T-cell (primary cell): ENCODE measurements at places on chromosomes 16 and 17. TPM values are rescaled to one million over a fixed set of nuclear protein-coding genes. Genes with fewer than 3 reads are reported as not detected.

Gene PPP1R27
- total RNA-seq = not detected

Gene PPM1E
- total RNA-seq = not detected

Gene FOXJ1
- total RNA-seq = 1.7 TPM

Gene ZNF213
- 15.4 TPM for total RNA-seq

Gene SOX8
- total RNA-seq = 4.7 TPM

Gene SLC47A1
- not detected for total RNA-seq

Gene DNAH9
- not detected for total RNA-seq

- no peak for DNase-seq
These were observed 27.8 kb downstream of the PIPOX start for GRCh38 chr17:29070781-29071180.

DNA sequence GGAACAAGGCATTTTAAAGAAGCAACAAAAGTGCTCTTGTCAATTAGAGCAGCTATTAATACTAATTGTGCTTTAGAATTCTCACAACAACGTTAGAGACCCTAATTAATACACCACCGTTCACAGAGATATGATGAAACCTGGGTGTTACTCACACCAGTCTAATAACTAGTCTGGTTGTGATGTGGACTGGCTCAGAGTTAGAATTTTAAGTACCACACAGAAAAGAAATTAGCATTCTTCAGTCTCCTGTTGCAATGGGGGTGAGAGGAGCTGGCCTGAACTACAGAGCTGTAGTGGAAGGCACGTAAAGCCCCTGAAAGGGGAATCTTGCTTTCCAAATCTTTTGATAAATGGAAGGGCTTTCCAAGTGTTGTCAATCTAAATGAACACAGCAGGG is 240.8 kb upstream of the TOX3 start:
- DNase-seq = no peak

DNA sequence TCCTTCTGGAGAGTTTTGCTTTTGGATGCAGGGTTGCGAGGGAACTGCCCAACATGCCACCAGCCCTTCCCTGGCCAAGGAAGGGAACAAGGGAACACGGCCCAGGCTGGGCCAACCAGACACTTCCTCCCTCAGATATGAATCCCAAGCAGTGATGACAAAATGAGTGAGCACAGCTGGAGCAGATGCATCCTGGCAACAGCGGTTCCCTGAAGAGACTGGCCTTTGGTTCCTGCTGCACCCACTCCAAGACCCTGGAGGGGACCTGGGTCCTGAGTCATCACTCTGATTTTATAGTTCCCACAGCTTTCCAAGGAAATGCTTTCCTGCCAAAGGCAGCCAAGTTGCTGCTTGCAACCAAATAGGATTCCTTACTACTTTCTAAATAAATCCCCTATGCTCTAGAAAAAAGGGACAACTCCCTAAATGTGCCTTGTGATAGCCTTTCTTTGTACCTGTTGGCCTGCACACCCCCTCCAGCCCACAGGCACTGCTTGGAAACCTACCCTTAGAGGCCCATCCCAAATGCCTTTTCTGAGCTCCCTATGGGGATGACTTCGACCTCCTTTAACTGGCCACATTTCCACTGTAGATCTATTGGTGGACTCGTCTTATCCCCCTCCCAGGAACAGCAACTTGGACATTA is 5.3 kb downstream of the ST3GAL2 start:
- DNase-seq = no peak

- DNase-seq = no peak
These were observed 567 bp downstream of the ENO3 start for GRCh38 chr17:4951486-4951885.

- DNase-seq = no peak
These were observed 12.6 kb upstream of the POLR3E start for GRCh38 chr16:22284637-22285036.

DNA sequence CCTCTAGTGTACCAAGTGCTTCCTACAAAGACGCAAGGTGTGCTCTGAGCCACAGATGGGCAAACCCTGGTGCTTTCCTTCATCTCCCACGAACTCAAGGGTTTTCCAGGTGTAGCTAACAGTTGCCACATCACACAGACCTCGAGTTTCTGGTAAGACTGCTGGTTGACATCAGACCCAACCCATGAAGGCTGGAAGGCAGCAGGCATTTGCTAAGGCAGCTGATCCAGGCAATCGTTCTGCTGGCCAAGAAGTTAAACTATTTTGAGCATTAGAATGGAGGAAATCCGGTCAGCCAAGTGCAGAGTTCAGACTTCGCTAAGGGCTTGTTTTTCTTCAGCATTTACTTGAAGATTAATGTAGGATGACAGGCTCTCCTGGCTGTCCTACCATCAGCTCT is 11.5 kb downstream of the HAS3 start:
- DNase-seq = no peak

DNA sequence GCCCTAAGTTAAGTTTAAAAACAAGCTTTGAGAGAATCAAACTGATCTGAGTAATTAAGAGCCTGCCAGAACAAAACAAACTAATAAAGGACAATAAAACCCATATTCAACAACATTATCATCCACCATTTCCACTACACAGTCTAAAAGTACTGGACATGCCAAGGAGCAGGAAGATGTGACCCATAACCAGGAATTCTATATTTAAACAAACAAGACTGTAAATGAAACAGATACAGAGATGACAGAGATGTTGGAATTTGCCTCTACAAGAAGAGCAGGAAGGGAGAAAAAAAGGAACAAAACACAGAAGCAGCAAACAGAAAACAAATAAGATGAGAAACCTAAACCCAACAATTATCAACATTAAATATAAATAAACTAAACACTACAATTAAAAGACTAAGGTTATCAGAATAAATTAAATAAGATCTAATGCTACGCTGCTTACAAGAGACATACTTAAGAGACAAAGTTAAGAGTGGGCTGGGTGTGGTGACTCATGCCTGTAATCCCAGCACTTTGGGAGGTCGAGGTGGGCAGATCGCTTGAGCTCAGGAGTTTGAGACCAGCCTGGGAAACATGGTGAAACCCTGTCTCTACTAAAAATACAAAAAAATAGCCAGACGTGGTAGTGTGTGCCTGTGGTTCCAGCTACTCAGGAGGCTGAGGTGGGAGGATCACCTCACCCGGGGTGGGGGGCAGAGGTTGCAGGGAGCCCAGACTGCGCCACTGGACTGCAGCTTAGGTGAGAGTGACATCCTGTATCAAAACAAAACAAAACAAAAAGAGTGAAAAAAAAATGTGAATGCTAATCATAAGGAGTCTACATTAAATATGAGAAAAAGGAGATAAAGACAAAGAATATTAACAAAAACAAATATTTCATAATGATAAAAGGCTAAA is 50.6 kb downstream of the CREBBP start:
- no peak for DNase-seq

GRCh38 chr16:22188595-22189442 is 17.3 kb upstream of the EEF2K start:
- peak; percentile 58 for DNase-seq

DNA sequence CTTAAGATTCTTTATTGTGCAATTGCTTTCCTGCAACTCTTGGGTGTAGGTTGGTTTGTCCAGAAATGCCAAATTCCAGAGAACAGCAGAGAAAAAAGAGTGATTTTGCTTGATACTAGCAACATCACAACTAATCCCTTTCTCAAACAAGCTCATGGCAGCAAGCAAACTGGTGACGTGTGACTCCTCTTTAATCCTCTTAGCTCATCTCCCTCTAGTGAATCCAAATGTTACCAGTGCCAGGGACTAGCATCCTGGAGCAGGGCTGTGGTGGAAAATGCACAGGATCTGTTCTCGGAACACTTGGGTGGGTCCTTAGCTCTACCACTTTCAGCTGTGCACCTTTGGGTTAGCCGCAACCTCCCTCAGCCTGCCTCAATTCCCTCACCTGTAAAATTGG is 204.0 kb upstream of the CCL2 start:
- no peak for DNase-seq
